Stromal cell of bone marrow (primary cell): ENCODE measurements at places on chromosomes 4 and X.
A peak's percentile ranks its signal among the peaks of the same experiment; 100 is the strongest.

DNA sequence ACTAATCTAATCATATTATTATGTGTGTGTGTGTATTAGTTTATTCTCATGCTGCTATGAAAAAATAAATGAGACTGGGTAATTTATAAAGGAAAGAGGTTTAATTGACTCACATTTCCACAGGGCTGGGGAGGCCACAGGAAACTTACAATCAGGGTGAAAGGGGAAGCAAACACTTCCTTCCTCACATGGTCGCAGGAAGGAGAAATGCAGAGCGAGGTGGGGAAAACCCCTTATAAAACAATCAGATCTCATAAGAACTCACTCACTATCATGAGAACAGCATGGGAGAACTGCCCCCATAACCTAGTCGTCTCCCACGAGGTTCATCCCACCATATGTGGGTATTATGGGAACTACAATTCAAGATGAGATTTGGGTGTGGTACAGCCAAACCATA, 190.9 kb upstream of the TAPT1 start:
- no peak for DNase-seq

GRCh38 chr4:118356111-118356510, 3.3 kb upstream of the PRSS12 start:
- DNase-seq, result no peak

- no peak for DNase-seq
Observed at GRCh38 chrX:100994352-100995281, 25.1 kb downstream of the ARL13A start.

DNA sequence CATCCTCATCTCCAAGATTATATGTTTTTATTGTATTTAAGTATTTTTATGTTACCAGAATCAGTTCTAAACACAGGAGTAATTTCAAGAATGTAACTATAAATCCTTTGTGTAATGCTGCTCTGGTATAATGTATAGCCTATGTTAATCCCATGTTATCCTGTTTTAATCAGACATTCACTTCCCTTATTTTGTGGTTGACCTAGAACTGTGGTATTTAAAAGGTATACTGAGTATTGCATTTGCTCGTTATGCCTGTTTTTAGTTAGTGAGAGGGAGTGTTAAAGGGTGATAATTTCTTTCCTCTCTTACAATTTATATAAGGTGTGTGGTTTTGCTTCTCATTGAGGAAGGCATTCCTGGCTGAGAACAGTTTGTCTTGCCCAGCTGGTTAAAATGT, 26.2 kb downstream of the MTM1 start:
- no peak for DNase-seq

- DNase-seq, result peak; percentile 71
Observed at GRCh38 chr4:28555866-28556265, 1695.2 kb downstream of the STIM2 start.

DNA sequence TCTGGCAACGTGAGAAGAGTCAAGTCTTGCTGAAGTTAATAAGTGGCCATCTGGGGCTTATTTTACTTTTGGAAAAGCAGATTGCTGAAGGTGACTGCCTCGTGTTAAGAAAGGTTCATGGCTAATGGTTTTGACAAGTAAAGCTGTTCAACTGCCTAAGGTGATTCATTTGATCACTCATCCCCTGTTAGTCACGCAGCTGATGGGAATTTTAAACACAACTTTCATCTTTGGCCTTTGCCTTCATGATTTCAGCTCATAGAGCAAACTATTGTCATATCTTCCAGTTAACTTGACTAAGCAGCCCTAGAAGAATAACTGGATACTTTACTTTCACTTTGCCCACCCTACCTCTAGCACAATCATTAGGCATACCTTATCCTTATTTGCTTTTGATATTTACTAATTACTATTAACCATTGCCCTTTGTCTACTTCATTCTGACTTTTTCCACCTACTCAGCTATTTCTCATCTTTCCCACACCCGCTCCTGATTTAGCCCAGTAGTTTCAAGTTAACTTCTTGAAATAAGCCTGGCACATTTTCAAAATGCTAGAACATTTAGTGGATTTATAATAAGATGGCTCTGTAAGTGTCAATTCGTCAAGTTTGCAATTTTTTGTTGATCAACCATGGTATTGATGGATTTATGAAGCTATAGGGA, 170.6 kb upstream of the S100G start:
- DNase-seq, result peak; percentile 41

DNA sequence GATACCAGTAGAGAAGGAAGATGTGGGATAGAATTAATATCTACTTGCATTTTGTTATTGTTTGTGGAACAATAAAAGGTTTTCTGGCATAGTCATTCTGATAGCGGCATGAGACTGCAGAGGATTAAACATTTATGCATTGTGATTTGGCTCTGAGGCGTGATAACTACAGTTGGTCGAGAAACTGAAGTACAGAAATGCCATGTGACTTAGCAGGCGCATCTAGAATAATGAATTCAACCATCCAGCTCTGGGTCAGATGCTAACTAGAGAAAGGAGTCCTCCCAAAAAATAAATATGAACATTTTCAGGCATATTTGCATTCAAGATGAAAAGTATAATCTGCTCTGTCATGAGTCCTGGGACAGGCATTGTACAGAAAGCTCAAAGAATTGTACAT, 62.8 kb downstream of the CCSER1 start:
- no peak for DNase-seq
